Esophagus squamous epithelium (tissue), 5 donors: ENCODE measurements at places on chromosomes 7 and 10.

- no peak for DNase-seq
These were observed 144.0 kb upstream of the ASAH2 start for GRCh38 chr10:50395271-50395670.

DNA sequence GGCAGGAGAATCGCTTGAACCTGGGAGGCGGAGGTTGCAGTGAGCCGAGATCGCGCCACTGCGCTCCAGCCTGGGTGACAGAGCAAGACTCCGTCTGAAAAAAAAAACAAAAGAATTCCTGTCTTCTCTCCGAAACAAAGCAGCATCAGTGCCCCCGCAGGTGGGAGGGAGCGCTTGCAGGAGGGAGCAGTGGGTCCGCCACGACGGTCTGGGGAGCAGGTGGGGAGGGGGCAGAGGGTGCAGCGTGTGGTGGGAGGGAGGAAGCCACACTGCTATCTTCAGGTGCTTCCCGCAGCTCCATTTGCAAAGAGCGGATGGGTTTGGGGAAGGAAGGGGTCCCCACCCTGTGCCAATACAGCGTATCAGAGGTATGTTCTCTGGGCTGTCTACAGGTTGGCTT, 31.7 kb downstream of the LIMK1 start:
- no peak for DNase-seq

GRCh38 chr7:84568781-84569180, 374.2 kb upstream of the SEMA3A start:
- DNase-seq: no peak

DNA sequence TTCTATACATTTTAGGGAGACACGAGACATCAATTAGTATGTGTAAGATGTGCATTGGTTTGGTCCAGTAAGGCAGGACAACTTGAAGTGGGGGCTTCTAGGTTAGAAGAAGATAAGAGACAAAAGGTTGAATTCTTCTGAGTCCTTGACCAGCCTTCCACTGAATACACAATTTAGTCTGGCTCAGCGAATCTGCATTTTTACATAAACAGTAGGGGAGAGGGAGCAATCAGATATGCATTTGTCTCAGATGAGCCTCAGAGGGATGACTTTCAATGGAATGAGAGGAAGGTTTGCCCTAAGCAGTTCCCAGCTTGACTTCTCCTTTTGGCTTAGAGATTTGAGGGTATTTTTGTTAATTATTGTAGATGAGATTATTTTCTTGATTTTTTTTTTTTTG, 20.0 kb upstream of the C10orf90 start:
- no peak for DNase-seq
